ENCODE measurements at places on chromosomes 1 and 21. TPM values are rescaled to one million over a fixed set of nuclear protein-coding genes. Genes with fewer than 3 reads are reported as not detected.

GRCh38 chr1:42784946-42785693 is at the start of gene TMEM269:
TSS of gene TMEM269 (plus strand) at chr1:42784991. CDS start at chr1:42789894, 4,903 bp downstream.
- no peak within 1 kb of the TSS for H3K4me3 ChIP-seq
- DNase-seq, result no peak
- H3K27ac ChIP-seq, result no peak within 1 kb of the TSS
- H3K4me1 ChIP-seq, result peaks cover 3% of the 10 kb centered on the region
- H3K36me3 ChIP-seq, result peaks cover 6% of the 10 kb centered on the region

DNA sequence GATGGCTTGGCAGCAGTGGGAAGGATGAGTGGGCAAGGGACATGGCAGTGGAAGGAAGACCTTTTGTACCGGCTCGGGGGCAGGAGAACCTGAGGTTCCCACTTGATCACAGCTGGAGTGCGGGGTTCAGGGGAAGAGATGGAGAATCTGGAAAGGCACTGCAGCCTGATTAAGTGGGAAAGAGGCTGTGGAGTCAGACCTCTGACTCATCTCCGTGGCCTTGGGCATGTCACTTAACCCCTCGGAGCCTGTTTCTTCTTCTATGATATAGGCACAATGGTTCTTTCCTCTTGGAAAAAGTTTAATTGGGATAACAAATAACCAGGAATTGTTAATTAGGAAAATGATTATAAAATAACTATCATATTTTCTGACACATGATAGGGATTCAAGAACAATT is 13.1 kb upstream of the TMEM61 start:
- no peak overlapping the region for H3K4me3 ChIP-seq
- no peak overlapping the region for H3K27ac ChIP-seq
- H3K4me1 ChIP-seq, result peaks cover 20% of the 10 kb centered on the region

DNA sequence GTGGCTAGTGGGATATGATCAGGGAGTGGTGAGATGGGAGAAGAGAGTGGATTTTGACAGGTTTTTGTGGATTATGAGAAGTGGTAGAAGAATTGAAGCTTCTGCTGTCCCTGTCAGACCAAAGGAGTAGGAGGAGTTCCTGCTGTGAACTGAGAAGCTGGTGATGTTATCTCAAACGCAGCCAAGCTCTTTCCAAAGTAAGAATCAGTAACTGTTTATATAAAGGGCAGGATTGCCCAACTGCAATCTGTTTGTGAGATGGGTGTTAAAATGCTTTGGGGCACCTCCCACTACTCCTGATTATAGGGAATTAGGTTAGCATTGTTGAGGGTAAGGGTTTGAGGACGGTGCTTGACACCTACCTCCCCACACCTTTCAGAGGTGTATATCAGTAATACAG is 60.5 kb upstream of the USP25 start:
- no peaks in the 10 kb centered on the region for H3K27me3 ChIP-seq
- no peak for DNase-seq
- H3K4me1 ChIP-seq, result no peaks in the 10 kb centered on the region
- H3K36me3 ChIP-seq, result no peaks in the 10 kb centered on the region
- H3K4me3 ChIP-seq, result no peak overlapping the region

DNA sequence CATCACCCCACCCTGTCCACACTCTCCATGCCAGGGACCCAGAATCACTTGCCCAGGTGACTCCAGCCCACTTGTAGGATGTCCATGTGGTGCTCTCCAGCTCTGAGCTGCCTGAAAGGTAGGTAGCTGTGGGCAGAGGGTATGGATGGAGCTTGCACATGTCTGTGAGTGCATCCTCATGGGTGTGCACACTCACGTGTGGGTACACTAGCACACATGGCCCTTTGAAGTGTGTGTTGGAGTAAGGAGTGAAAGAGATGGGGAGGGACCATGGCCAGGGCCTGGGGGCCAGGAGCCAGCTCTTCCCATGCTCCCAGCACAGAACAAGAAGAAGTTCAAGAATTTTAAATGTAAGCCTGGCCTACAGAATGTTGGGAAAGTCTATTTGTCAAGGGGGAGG is 50.2 kb downstream of the CCDC185 start:
- H3K27ac ChIP-seq, result no peak overlapping the region
- DNase-seq, result no peak
- H3K4me3 ChIP-seq, result no peak overlapping the region
- no peaks in the 10 kb centered on the region for H3K36me3 ChIP-seq
- H3K4me1 ChIP-seq, result no peaks in the 10 kb centered on the region

GRCh38 chr1:80542231-80542630 is 1258.5 kb upstream of the ADGRL2 start:
- no peaks in the 10 kb centered on the region for H3K4me1 ChIP-seq
- DNase-seq, result no peak
- H3K4me3 ChIP-seq, result no peak overlapping the region
- H3K27ac ChIP-seq, result no peak overlapping the region
- H3K36me3 ChIP-seq, result no peaks in the 10 kb centered on the region

DNA sequence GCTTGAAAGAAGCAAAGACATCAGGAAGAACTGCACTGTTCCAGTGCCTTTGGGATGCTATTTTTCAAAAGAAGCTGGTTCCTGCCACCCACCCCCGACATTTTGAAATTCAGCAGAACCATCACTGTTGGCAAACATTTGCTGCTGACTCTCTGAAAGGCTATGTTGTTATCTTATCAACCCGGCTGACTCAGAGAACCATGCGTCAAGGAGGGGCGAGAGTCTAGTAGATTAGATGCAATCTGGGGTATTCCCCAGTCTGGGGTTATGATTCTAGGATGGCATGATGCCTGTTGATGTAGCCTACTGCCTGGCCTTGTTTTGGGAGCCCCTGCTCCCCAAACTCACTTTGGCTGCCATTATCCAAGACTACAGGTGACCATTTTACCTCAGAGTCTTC is 267.8 kb upstream of the RUNX1 start:
- H3K27me3 ChIP-seq, result no peaks in the 10 kb centered on the region
- H3K36me3 ChIP-seq, result no peaks in the 10 kb centered on the region
- H3K4me1 ChIP-seq, result peaks cover 4% of the 10 kb centered on the region
- no peak for DNase-seq

DNA sequence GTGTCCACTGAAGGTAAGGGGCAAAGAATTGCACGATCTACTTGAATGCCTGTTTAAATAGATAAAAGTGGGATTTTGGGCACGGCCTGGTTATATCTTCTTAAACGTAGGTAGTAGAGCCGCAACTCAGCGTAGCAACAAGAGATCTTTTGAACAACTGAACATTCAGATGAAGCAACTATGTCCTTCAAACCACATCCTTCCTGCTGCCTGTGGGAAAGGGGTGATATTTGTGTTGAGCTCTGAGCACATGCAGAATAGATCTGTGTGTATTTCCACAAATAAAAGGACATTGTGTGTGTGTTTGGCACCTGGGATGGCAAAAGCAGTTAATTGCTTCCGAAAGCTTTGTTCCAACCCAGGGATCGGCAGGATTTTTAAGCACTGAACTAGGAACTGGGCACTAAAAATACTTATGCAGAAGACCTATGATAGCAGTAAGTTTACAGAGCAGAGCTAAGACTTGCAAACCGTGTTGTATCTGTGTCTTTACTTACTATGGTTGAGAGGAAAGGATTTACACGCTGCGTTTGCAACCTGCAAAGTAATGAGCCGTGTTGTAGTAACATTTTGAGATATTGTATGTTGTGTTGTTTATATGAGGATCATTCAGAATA is 333.4 kb downstream of the CHRM3 start:
- no peaks in the 10 kb centered on the region for H3K27me3 ChIP-seq
- no peak overlapping the region for H3K27ac ChIP-seq
- no peaks in the 10 kb centered on the region for H3K4me1 ChIP-seq
- H3K4me3 ChIP-seq, result no peak overlapping the region
- DNase-seq, result no peak

GRCh38 chr21:25292396-25292795 is 314.9 kb downstream of the MRPL39 start:
- H3K4me1 ChIP-seq, result no peaks in the 10 kb centered on the region
- H3K27ac ChIP-seq, result no peak overlapping the region
- H3K36me3 ChIP-seq, result no peaks in the 10 kb centered on the region
- H3K4me3 ChIP-seq, result no peak overlapping the region

DNA sequence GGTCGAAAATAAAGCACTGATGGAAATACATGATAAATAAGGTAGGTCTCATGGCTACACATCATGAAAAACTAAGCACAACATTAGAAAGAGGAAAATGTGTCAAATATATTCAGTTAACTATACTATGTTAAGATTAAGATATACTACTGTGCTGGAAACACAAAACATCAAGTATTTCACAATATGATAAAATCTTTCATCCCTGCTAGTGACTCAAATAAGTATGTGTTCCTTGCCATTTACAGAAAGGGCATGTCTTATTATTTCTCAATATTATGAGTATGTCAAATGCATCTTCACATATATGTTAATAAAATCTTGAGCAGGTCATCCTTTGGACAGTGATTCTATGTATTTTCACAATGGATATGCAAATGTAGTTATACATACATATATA is 1260.1 kb upstream of the ADGRL2 start:
- H3K27me3 ChIP-seq, result no peaks in the 10 kb centered on the region
- H3K4me3 ChIP-seq, result no peak overlapping the region
- no peak for DNase-seq
- no peak overlapping the region for H3K27ac ChIP-seq
- no peaks in the 10 kb centered on the region for H3K36me3 ChIP-seq
- H3K4me1 ChIP-seq, result no peaks in the 10 kb centered on the region

DNA sequence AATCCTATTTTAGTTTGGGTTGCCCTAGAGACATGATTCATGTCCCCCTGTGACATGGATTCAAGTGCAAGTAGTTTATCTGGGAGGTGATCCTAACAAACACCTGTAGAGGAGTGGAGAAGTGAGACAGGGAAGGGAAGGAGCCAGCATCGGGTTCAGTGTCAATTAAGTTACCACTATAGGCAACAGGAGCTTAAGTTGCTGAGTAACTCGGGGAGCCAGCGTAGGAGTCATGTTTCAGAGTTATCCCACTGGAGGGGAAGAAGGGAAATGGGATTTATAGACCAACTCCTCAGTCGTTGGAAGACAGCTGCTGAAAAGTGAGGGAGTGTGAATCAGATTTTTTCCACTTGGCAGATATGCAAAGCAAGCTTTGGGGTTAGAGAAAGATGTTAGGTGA is 54.9 kb downstream of the SLC30A7 start:
- no peaks in the 10 kb centered on the region for H3K27me3 ChIP-seq
- no peak overlapping the region for H3K4me3 ChIP-seq
- peaks cover 16% of the 10 kb centered on the region for H3K36me3 ChIP-seq
- peaks cover 10% of the 10 kb centered on the region for H3K4me1 ChIP-seq

DNA sequence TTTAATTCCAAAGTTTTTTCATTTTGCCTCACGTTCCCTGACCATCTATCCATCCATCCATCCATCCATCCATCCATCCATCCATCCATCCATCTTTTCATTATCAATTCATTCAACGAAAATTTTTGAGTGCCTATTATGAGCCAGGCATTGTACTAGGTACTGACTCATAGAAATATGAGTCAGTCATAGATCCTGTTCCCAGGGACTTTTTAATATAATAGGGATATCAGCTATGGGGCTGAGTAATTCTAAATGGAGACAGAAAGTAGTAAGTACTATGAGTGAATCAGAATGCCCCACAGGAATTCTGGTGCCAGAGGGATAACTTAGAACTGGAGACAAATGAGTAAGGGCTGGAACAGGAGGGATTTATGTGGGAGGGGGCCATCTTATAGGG is 49.8 kb upstream of the GNG12 start:
- DNase-seq, result no peak
- H3K27ac ChIP-seq, result no peak overlapping the region
- H3K4me3 ChIP-seq, result no peak overlapping the region
- no peaks in the 10 kb centered on the region for H3K4me1 ChIP-seq

- H3K27ac ChIP-seq, result no peak overlapping the region
- DNase-seq, result no peak
- H3K27me3 ChIP-seq, result no peaks in the 10 kb centered on the region
- H3K36me3 ChIP-seq, result no peaks in the 10 kb centered on the region
Observed at GRCh38 chr1:30648408-30649000, 74.9 kb downstream of the MATN1 start.

DNA sequence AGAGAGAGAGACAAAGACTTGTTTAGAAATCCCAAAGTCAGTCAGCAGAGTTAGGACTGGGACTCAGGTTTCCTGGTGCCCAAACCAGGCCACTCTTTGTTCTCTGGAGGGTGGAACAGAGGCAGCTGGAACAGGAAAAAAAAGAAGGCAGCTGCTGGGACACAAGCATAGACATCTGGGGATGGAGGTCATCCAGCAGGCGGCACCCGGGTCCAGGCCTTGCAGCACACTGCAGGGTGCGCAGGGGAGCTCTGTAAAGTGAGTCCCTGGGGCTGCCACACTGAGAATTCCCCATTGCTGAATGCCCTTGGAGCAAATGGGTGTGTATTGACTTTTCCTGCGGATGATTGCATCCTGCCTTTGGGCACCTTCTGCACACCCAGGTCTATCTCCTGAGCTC is 222.9 kb upstream of the CSF3R start:
- H3K36me3 ChIP-seq, result no peaks in the 10 kb centered on the region
- no peak for DNase-seq
- peaks cover 4% of the 10 kb centered on the region for H3K27me3 ChIP-seq
- no peak overlapping the region for H3K27ac ChIP-seq
- no peaks in the 10 kb centered on the region for H3K4me1 ChIP-seq
- H3K4me3 ChIP-seq, result no peak overlapping the region

DNA sequence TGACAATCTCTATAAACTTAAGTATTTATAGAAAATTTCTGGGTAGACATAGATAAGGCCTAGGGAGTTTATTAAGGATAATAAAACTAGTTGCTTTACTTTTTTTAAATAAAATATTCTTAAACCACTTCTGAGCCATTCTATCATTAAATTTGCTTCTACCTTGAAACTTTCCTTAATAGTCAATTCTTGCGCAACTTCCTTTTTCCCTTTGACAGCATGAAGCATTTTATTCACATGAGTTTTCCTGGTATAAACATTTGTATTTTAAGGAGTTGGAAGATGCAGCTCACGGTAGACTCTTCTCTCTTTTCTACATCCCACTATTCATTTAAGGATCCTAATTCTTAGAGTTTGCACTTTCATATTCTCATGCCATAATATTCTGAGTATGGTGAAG is 75.8 kb upstream of the DPH5 start:
- H3K36me3 ChIP-seq, result no peaks in the 10 kb centered on the region
- no peaks in the 10 kb centered on the region for H3K27me3 ChIP-seq
- H3K4me1 ChIP-seq, result peaks cover 9% of the 10 kb centered on the region

The TLR5 gene
- 0.56 TPM for total RNA-seq

The PRMT2 gene
- 37.2 TPM for total RNA-seq

The TRABD2B gene
- total RNA-seq, result not detected

DNA sequence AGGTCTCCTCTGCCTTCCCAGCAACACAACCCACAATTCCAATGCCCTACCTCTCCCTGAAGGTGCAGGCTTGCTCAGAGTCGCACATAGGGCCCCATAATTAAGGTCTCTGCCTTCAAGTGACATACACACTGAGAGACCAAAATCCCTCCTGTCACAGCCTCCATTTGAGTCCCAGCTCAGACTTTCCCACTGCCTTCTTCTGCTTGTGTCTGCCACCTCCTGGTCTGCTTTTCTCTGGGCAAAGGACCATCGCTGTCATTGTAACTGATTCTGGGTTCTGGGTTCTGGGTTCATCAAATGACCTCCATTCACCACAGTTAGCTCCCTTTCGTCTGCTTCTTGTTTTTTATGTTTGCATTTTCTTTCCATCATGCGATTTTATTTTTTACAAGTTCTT is 119.2 kb upstream of the ATP1B1 start:
- no peak overlapping the region for H3K4me3 ChIP-seq
- no peak overlapping the region for H3K27ac ChIP-seq
- DNase-seq, result no peak
- H3K27me3 ChIP-seq, result no peaks in the 10 kb centered on the region

Data from GM12878 (cell line).